ENCODE measurements at places on chromosomes 7 and 10. TPM values are rescaled to one million over a fixed set of nuclear protein-coding genes. Genes with fewer than 3 reads are reported as not detected.

KCNIP2 gene
- total RNA-seq: 0.34 TPM

AKR1E2 gene
- total RNA-seq: 3.8 TPM

MRLN gene
- not detected for total RNA-seq

HOGA1 gene
- 0.34 TPM for total RNA-seq

AKR1D1 gene
- not detected for total RNA-seq

PILRB gene
- 2.7 TPM for total RNA-seq

NPC1L1 gene
- total RNA-seq: under 0.01 TPM

INTS15 gene
- total RNA-seq: 9.9 TPM

GPR26 gene
- total RNA-seq: under 0.01 TPM

SUGCT gene
- 6.5 TPM for total RNA-seq

LRRD1 gene
- total RNA-seq: under 0.01 TPM

IFIT1B gene
- total RNA-seq: not detected

AGAP4 gene
- total RNA-seq: 8.4 TPM

PRPS1L1 gene
- not detected for total RNA-seq

NRG3 gene
- total RNA-seq: not detected

HOXA13 gene
- not detected for total RNA-seq

IQUB gene
- total RNA-seq: under 0.01 TPM

TEX36 gene
- not detected for total RNA-seq

CYP2C19 gene
- total RNA-seq: 0.50 TPM

GRM3 gene
- not detected for total RNA-seq

OR2A1 gene
- total RNA-seq: not detected

FANK1 gene
- total RNA-seq: 2.7 TPM

OPALIN gene
- total RNA-seq: not detected

CLRN3 gene
- not detected for total RNA-seq

All from nasal cavity respiratory epithelium epithelial cell of viscerocranial mucosa (primary cell).